ENCODE measurements at places on chromosomes 3 and 15. TPM values are rescaled to one million over a fixed set of nuclear protein-coding genes. Genes with fewer than 3 reads are reported as not detected.

The ISLR gene
- not detected for total RNA-seq

The PTX3 gene
- 17.6 TPM for total RNA-seq

- no peak for DNase-seq
Observed at GRCh38 chr3:40790746-40791145, 266.0 kb downstream of the ZNF621 start.

DNA sequence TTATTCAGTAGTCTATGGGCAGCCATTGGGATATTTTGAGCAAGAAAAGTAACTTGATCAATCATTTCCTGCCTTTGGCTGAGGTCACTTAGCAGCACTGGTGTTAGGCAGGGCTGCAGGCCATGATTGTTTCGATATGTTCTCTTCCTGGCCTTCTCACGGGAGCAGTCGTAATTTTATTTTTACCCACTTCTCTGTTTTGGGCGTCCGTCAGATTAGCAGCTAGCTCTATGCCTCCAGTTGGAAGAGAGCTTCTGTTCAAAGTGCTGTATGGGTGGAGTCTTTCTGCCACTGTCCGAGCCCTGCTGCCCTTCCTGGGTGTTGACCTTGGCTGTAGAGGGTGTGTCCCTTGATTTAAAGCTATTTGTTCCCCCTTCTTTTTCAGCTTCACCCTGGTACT is 123.4 kb upstream of the ROPN1 start:
- DNase-seq, result no peak

The GOLGA8Q gene
- total RNA-seq, result not detected

DNA sequence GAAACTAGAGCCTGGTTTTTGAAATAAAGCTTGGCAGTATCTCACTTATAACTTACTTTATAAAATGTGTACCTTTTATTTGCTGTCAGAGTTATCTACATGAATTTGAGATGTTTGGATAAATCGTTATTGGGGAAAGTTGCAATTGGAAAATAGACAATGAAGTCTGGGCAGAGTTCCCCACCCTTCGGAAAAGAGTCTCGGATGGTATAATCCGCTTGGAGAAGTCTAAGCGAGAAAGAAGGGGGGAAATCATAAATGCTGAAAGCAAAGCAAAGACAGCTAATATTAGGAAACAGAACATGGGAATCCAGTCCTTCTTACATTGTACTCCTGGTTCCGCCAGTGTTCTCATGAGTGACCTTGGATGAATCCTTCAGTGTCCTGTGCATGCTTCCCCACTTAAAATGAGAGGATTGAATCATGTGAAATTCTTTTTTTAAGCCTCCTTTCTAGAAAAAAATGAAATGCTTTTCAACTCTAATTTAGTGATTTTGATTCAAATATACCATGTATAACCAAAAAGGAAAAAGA is 162.4 kb downstream of the ATG7 start:
- no peak for DNase-seq

Data from M059J (cell line).